ENCODE measurements at places on chromosomes 7 and 10. TPM values are rescaled to one million over a fixed set of nuclear protein-coding genes. Genes with fewer than 3 reads are reported as not detected.

DNA sequence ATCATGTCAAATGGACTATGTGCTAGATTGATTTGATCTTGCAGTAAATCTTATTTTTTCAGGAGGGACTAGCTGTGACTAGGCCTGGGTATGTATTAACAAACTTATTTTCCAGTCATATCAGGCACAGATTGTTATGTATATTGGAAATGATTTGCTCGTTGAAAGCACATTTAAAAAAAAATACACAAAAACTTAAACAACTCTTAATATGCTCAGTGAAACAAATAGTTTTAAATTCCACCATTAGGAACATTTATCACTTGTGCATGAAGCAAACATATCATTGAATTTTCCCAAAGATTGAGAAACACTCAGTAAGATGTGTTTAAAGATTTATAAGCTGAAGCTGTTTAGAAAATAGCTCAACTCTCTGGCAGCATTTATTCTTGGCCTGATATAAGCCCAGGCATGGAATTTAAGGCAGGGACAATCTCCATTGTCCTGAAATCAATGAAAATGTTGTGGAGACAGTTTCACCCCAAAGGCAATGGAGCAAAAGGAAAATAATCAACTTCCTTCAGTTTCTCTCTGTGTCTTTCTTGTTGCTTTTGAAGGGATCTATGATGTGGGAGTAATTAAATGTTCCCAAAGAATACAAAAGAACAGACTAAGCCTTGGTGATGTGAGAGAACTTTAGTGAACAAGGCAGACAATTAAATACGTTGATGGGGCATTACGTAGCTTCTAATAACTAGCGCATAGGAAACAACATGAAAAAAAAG is 250.3 kb downstream of the GPR37 start:
- DNase-seq: no peak

Gene NPC1L1
- total RNA-seq: 0.13 TPM

GRCh38 chr7:30557245-30557644 is 37.4 kb upstream of the GARS1 start:
- DNase-seq: no peak

DNA sequence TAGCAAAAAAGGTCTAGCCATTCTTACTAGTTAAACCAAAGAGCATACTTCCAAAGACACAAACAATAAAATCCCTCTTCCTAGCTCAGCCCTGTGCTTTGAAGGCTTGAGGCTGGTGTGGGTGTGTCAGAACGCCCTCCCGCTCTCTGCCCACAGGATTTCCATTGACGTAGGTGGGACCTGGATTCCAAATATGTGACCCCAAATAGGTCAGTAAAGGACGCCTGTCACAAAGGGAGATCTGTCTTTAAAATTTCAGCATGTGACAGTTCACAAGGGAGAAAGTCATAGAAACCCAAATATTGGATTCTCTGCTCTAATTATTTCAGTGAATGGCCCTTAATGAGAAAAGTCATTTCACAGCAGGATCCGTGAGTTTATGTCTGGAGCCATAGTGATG is 39.9 kb upstream of the LYZL1 start:
- no peak for DNase-seq

- no peak for DNase-seq
These were observed 35.2 kb downstream of the VCL start for GRCh38 chr10:74032900-74033655.

DNA sequence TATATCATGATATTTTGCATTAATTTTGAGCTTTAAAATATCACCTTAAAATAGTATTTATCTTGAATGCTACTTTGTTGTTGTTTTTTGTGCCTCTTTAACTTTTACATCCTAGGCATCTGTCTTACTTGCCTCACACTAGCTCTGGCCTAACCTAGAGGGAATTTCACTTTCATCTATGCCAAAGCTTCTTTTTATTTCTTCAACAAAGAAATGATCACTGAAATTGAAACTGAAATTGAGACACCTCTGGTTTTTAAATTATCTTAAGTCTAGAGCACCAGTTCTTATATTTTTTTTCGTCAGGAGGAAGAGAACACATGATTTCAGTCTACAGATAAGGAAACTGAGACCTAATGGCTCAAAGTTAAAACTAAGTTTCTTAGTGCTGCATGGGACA is 3.5 kb upstream of the SCIN start:
- DNase-seq: no peak

DNA sequence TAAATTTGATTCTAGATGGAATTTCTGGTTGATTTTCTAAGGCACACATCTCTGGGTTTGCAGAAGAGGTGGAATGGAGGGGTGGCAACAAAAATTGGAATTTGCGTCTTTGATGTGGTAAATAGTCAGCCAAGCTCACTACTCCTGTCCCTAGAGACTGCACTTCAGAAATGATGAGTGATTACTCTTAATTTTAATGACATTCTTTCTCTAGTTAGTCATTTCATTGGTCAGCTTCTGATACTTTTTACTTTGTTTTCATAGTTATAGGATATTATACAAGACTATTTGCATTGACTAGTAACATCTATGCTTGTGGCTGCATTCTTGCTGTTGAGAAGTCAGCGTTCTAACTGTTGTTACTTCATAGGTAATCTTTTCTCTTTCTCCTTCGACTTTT is 658.3 kb downstream of the SUGCT start:
- DNase-seq: no peak

- no peak for DNase-seq
These were observed 116.2 kb upstream of the GPR26 start for GRCh38 chr10:123549761-123550454.

DNA sequence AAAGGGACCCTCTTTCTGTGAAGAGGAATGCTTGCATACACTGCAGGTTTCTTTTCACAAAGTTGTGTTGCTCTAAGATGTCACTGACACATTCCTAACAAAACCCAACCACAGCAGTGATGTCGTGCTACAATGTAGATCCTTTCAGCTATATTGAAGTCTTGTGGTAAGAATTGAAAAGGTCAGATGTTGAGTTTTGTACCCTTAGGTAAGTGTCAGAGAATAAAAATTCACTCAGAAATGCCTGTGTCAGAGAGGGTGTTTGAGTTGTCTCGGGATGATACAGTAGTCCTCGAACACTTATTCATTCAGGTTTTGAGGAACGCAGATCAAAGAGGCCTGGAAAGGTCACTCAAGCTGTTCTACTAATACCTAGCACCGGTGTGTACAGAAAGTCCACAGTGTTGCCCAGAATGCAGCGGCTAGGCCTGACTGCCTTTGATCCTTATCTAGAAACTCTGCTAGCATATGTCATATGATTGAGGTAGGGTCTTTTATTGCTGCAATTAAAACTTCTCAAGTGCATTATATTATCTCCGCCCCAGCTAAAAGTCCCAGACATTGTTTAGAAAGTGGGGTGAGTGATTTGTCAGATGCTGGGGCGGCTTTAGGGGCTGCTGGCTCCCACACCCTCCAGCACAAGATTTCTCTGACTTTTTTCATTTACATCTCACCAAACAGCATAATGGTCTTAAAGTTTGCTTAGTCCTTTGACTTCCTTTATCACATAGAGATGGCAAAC is 26.0 kb downstream of the RNF32 start:
- peak; percentile 55 for DNase-seq

Measured in HT-29 (cell line).